ENCODE measurements at places on chromosomes 1 and 21.

GRCh38 chr1:201261771-201262547 lies 21.3 kb upstream of the PKP1 start:
- DNase-seq = no peak

GRCh38 chr1:110007046-110007830 lies 22.7 kb downstream of the AHCYL1 start:
- DNase-seq = no peak

DNA sequence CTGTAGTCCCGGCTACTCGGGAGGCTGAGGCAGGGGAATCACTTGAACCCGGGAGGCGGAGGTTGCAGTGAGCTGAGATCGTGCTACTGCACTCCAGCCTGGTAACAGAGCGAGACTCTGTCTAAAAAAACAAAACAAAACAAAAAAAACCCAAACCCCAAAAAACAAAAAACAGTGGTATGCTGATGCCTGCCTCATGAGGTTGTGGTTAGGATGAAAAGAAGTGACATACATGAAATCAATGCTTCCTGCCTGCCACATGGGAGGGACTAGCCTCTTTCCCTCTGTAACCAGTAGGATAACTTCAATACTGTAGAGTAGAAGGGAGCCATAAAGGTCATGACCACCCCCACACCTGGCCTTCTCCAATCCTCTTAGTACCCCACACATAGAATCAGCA lies 55.2 kb downstream of the TENT5C start:
- DNase-seq = no peak

- no peak for DNase-seq
Measured at GRCh38 chr1:205499789-205500188, 4.7 kb upstream of the CDK18 start.

GRCh38 chr21:32392299-32392879 lies 423 bp downstream of the URB1 start:
- no peak for DNase-seq

GRCh38 chr1:87686671-87687070 lies 358.0 kb downstream of the LMO4 start:
- no peak for DNase-seq

DNA sequence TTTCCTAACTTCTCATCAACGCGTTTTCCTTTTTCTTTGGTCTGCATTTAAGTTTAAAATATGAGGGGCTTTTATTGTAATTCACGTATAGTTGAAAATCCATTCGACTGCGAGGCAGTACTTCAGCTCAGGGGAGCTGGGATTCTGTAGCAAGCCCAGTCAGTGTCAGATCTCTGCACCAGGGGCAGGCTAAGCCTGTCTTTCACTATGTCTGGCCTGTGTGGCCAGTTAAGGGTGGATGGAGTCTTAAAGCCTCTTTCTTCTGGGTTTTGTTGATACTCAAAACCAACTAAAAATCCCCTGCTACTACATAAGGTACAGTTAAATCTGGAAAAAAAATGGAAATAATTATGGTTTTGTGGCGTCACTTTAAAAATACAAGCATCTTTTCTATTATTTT lies 124.7 kb downstream of the TYW3 start:
- no peak for DNase-seq

DNA sequence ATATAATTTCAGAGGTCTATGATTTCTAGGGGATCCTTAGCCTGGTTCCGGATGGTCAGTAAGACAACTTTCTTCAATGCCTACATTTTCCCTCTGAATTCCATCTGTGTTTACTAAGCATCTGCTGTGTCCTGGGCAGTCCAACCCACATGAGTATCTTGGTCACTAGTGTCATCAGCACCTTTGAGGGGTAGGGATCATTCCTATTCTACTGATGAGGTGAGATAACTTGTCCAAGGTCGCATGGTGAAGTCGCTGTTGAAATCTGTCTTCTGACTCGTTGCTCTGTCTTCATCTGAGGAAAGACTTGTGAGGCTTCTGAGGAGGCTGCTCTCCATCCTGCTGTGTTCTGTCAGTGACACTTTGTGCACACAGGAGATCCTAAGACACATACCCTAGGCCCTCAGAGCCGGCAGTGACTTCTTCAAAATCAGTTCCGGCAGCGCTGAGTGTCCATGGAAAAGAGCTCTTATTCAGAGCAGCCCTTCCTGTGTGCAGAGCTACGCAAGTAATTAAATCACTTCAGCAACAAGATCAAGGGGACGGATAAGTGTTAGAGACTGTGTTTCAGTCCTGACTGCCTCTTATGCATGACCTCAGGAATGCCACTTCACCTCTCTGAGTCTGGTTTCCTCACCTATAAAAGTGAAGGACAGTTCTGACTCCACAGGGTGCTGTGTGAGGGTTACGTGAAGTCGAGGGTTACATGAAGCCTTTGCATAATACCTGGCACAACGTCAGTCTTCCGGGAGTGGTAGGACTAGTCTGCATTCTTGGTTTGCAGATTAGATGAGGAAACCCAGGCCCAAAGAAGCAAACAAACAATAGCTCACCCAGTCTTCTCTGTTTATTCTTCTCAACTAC lies 28.4 kb downstream of the AK2 start:
- DNase-seq = no peak

GRCh38 chr1:100469578-100469977 lies 68.4 kb upstream of the GPR88 start:
- DNase-seq = no peak

DNA sequence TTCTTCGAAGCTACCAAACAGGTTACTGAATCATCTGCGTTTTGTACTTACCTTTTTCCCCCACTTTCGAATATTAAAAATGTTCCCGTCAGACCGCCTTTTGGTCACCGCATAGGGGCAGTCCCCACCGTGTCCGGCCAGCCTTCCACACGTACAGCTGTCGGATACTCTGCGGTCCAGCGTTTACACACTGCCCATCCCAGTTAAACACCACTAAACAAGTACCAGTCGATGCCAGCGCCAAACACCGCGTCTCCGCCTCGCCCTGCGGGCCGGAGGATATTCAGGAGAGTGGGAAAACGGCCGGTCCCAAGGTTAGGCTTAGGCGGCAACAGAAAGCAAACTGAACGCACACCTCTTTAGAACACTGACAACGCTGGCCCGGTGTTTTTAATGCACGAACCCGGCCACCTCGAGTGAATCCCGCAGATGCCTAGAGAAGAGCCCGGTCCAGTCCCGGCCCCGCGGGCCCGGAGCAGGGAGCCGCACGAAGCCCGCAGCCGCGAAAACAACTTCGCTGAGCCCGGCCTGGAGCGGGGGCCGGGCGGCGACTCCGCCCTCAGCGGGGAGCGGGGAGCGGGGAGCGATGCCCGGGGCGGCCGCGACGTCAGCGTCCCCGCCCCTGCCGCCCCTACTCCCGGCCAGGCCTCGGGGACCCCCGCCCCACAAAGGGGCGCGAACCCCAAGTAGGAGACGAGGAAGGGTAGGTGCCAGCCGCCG lies 730 bp upstream of the PHF13 start:
- DNase-seq = peak; percentile 72

DNA sequence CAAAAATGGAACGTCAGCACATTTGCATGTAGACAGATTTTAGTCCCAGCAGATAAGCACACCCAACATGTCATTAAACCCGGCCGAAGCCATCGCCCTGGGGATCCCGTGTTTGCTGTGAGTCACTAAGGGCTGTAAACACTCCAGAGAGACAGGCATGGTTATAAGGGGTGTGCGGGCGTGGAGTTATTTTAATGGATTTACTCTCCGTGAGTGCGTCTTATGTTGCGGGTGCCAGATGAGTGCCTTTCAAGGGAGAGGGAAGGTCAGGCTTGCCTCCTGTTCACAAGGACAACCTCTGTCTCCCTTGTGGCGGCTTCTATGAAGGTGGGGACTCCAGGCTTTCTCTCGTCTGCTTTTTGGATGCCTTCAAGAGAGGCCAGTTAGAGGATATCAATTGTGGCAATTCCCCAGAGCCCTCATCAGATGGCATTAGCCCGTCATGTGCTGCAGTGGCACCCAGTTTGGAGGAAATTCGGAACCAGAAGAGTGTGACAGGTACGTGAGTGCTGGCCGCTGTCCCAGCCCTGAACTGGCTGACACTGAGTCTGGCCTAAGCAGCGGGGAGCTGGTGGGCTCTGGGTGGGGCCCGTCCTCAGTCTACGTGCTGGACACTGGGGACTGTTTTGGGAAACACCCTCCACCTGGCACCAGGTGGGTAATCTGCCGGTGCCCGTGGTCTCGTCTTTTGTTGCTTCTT lies 223.8 kb upstream of the TMEM51 start:
- DNase-seq = no peak

- DNase-seq = no peak
Measured at GRCh38 chr1:108570998-108571401, 11.1 kb downstream of the EEIG2 start.

- DNase-seq = no peak
Measured at GRCh38 chr21:28627691-28628090, 365.0 kb downstream of the LTN1 start.

- no peak for DNase-seq
Measured at GRCh38 chr21:24832961-24833360, 774.3 kb downstream of the MRPL39 start.

- DNase-seq = no peak
Measured at GRCh38 chr1:220757441-220757840, 9.3 kb downstream of the MTARC2 start.

DNA sequence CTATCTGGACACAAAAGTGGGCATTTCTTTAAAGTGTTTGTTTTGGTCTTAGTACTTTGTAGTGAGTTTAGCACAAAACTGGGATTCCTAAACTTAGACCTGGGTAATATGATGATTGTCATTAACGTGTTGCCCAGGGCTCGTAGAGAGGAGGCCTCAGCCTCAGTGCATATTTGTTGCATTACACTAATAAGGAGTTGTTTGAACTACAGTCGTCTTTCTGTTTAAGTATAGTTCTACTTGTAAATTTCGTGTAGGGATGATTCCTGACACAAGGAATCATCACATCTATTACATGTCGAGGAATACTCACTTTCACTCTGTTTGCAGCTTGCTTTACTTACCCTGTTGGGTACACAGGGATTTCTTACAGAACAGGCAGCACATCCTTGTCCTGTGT lies 85.0 kb downstream of the PRDM2 start:
- DNase-seq = no peak

DNA sequence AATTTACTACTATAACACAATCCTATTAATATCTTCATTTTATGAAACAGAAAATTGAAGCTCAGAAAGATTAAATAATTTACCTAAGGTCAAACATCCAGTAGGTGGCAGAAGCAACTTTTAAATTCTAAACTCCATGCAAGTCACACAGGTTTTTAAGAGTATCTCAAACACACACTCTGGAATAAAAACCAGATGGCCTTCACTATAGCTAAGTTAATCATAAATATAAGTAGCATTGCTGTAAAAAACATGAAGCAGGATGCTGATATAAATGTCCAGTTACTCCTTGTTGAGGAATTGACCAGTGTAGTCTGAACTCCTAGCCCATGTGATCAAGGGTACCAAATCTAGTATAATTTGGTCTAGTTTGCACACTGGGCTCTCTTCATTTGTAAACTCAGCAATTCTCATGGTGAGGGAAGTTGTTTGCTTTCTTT lies 9.4 kb upstream of the FMO3 start:
- no peak for DNase-seq

- DNase-seq = no peak
Measured at GRCh38 chr1:37137014-37137413, 102.7 kb upstream of the GRIK3 start.

GRCh38 chr1:24900486-24900849 lies 29.6 kb downstream of the RUNX3 start:
- no peak for DNase-seq

GRCh38 chr1:9278116-9278515 lies 14.6 kb upstream of the SPSB1 start:
- no peak for DNase-seq

GRCh38 chr1:195335541-195335940 lies 1272.7 kb downstream of the KCNT2 start:
- DNase-seq = no peak

- no peak for DNase-seq
Measured at GRCh38 chr1:28718586-28719331, 18.0 kb upstream of the YTHDF2 start.

DNA sequence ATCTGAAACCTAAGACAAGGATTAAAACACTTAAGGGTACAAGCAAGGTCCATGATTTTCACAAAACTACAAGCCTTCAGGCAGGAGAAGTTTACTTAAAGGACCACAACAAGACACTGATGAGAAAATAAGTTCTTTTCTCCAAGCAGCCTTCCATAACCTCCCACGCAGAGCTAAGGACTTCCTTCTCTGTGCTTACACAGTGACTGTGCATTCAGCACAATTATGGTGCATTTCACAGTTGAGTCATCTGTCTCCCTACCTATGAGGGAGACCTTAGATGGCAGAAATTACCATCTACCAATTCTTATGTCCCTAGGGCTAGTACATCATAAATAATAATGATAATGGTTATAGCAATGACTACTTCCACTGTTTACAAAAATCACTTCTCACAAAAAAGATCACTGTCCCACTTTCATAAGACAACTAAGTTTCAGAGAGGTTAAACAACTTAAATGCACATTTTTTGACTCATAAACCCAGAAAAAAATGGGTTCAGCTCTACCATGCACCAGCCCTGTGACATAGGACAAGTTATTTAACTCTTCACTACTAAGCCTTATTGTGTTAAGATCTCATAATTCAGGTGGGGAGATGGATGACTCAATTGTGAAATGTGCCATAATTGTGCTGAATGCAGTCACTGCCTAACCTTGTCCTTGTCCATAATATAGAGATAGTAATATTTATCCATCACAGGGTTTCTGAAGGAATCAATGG lies 45.3 kb downstream of the TARBP1 start:
- no peak for DNase-seq

DNA sequence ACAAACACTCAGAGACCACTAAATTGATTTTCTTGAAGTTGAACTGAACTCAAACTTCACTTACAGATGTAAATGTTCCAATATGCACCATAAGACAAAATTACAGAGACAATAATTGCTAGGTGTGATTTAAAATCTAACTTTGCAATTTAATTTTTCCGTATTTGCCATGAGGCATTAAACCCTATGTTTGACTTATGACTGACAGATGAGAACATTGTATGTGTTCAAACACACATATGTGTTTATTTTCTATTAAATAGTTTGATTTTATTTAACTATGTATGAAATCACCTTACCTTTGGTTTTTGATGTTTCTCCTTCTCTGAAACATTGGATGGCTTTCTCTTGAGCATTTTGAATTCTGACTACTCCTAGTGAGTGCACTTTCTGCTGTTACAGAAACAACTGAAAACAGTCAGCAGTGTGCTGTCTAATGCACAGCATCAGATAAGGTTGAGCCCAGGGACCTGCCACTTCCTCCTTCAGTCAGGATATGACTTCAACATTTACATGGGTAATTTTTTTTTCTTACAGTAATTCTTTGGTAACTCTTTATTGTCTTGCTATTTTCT lies at the start of gene SAMSN1:
TSS of gene SAMSN1 (minus strand) at position 410 of the 575 bp plus-strand sequence. CDS start at position 356, 54 bp downstream.
- DNase-seq = no peak

All from HuH-7.5 (cell line).